ENCODE measurements at places on chromosomes 6 and 20. TPM values are rescaled to one million over a fixed set of nuclear protein-coding genes. Genes with fewer than 3 reads are reported as not detected.

SLC17A1 gene
- not detected for total RNA-seq

MYLK2 gene
- total RNA-seq = 0.78 TPM

DYNLT2 gene
- total RNA-seq = 2.8 TPM

MRS2 gene
- 22.5 TPM for total RNA-seq

OXT gene
- total RNA-seq = not detected

CRIP3 gene
- 3.9 TPM for total RNA-seq

CTCFL gene
- total RNA-seq = not detected

CLPSL2 gene
- total RNA-seq = not detected

MAN1A1 gene
- total RNA-seq = 24.0 TPM

SEMG1 gene
- not detected for total RNA-seq

DEFB128 gene
- not detected for total RNA-seq

STMN3 gene
- 101 TPM for total RNA-seq

SERINC3 gene
- 93.3 TPM for total RNA-seq

GRM1 gene
- 22.3 TPM for total RNA-seq

TXLNB gene
- 0.62 TPM for total RNA-seq

TMEM200A gene
- 34.0 TPM for total RNA-seq

TBC1D22B gene
- 8.0 TPM for total RNA-seq

TMEM244 gene
- 1.4 TPM for total RNA-seq

ABHD16B gene
- not detected for total RNA-seq

LY6G5C gene
- total RNA-seq = 3.1 TPM

- no peak for DNase-seq
These were observed 1.3 kb downstream of the EPPIN start for GRCh38 chr20:45545754-45546453.

GRCh38 chr6:12537389-12537788 lies 179.2 kb upstream of the PHACTR1 start:
- no peak for DNase-seq

- DNase-seq = no peak
These were observed 310.7 kb upstream of the PREP start for GRCh38 chr6:105713474-105714118.

- DNase-seq = no peak
These were observed 466.6 kb upstream of the JAG1 start for GRCh38 chr20:11140359-11140758.

GRCh38 chr6:140845701-140846100 lies 1287.0 kb upstream of the GJE1 start:
- DNase-seq = no peak

DNA sequence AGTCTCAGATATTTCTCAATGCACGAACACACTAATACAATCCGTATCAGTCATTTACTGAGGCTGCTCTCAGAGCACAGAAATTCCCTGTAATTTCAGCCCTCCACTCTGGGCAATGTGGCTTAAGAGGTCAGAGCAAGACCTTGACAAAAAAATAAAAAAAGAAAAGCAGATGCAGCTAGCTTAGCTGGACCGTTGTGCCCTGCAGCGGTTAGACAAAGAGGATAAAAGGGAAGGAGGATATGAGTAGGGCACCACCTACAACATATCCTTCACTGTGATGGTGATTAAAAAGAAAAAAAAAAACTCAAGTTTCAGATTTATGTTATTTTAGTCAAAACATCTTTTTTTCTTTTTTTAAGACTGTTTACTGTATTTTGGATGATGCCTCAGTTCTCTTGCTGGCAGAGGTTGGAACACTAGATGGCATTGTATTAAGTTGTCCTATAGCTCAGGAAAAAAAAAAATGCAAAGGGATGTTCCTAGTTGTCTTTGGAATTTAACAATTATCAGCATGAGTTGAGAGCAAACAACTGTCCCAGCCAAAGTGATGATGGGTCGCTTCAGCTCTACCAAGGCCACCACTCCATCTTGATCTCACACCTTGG lies 59.9 kb downstream of the ANKEF1 start:
- no peak for DNase-seq

GRCh38 chr6:7769702-7770101 lies 43.8 kb downstream of the BMP6 start:
- DNase-seq = no peak

GRCh38 chr6:43488667-43489276 lies 11.4 kb downstream of the TJAP1 start:
- DNase-seq = no peak

DNA sequence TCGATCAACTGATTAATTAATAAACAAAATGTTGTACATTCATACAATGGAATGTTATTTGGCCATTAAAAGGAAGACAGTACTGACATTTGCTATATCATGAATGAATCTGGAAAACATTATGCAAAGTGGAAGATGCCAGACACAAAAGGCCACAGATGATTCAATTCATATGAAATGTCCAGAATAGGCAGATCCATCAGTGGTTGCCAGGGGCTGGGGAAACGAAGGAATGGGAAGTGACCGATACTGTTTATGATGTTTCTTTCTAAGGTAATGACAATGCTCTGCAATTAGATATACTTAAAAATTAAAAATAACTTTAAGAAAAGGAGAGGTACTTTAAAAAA lies 37.2 kb downstream of the ELOVL5 start:
- no peak for DNase-seq

GRCh38 chr6:111087106-111087835 lies at the start of gene SLC16A10:
Gene SLC16A10 (plus strand): TSS chr6:111087503. CDS start chr6:111087753, 250 bp downstream.
- DNase-seq = peak; percentile 59

GRCh38 chr20:5172167-5172601 lies 45.4 kb downstream of the CDS2 start:
- no peak for DNase-seq

- DNase-seq = no peak
These were observed 772.8 kb upstream of the GJE1 start for GRCh38 chr6:141359953-141360352.

- no peak for DNase-seq
These were observed 9.0 kb downstream of the CST9 start for GRCh38 chr20:23596579-23597250.

GRCh38 chr20:47243532-47244305 lies 112.8 kb downstream of the ZMYND8 start:
- no peak for DNase-seq

- DNase-seq = no peak
These were observed 41.9 kb upstream of the TNFRSF21 start for GRCh38 chr6:47351621-47352020.

- DNase-seq = no peak
These were observed 17.2 kb downstream of the KCNK17 start for GRCh38 chr6:39296745-39297640.

DNA sequence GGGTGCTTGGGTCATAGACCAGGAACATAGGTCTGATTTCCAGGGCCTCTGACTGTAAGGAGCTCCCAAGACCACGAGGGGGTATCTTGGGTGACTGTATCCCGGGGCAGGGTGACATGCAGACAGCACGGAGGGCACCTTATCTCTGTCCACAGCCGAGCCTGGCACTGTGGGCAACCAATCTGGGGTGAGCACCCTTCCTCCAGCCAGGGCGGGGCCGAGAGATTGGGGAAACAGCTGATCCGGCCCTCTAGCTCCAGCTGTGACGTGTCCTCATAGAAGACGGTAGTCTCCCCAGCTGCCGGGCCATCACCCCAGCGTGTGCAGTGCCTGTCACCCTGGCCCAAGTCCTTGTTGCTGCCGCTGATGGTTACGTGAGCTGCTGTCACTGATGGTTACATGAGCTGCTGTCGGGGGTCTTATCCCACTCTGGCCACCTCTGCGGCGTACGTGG lies 139.6 kb upstream of the RNF24 start:
- DNase-seq = no peak

- DNase-seq = no peak
These were observed 45.3 kb downstream of the B4GALT5 start for GRCh38 chr20:49668181-49668877.

- no peak for DNase-seq
These were observed 26.9 kb upstream of the EYA4 start for GRCh38 chr6:133214267-133214666.

- no peak for DNase-seq
These were observed 379.9 kb downstream of the C6orf118 start for GRCh38 chr6:164929408-164929977.

DNA sequence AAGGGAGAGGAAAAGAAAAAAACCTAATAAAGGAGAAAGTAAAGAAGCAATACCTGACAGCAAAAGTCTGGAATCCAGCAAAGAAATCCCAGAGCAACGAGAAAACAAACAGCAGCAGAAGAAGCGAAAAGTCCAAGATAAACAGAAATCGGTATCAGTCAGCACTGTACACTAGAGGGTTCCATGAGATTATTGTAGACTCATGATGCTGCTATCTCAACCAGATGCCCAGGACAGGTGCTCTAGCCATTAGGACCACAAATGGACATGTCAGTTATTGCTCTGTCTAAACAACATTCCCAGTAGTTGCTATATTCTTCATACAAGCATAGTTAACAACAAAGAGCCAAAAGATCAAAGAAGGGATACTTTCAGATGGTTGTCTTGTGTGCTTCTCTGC lies 70.8 kb upstream of the RNF146 start:
- no peak for DNase-seq

DNA sequence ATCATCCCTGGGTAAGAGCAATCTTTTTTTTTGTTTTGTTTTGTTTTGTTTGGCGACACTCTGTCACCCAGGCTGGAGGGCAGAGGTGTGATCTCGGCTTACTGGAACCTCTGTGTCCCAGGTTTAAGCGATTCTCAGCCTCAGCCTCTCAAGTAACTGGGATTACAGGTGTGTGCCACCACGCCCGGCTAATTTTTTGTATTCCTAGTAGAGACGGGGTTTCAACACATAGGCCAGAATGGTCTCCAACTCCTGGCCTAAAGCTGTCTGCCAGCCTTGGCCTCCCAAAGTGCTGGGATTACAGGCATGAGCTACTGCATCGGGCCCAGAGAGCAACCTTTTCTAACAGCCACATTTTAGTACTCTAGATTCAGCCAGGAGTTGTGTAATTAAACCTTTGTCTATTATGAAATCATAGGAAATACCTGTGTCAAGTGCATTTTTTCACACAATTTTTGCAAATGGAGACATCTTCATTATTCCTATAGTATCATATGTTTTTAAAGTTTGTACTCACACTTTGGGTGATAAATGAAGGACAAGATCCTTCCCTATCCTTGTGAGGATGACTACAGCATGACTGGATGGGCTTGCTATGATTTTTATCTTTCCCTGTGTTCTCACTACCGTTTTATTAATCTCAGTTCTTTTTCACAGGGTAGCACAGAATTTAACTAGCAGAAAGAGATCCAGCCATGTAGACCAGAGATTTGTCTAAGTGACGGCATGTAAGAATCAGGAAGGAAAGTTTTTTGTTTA lies 82.6 kb downstream of the OR2B2 start:
- no peak for DNase-seq

GRCh38 chr20:44983093-44983674 lies 16.9 kb downstream of the STK4 start:
- DNase-seq = no peak

DNA sequence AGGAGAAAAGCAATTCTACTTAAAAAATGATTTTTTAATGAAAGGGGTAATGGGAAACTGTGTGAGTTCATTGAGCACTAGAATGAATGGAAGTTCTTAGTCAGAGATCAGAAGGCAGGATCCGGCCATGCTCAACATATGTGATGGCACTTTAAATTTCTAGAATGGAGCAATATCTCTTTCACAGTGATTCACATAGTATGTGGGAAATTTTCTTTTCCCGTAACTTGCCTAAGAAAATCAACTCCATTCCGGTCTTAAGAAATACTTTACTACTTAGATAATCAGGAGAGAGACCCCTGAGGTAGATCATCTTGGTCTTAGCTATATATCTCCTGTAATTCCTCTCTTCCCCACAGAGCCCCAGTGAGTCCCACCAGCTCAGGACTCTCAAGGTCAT lies 131.8 kb downstream of the SCML4 start:
- DNase-seq = no peak

GRCh38 chr20:9572670-9573069 lies 58.3 kb downstream of the LAMP5 start:
- no peak for DNase-seq

GRCh38 chr20:13271098-13271497 lies 50.0 kb downstream of the ISM1 start:
- DNase-seq = no peak

- no peak for DNase-seq
These were observed 281.9 kb downstream of the EPM2A start for GRCh38 chr6:145453376-145453775.

- DNase-seq = no peak
These were observed 40.1 kb upstream of the BHLHE23 start for GRCh38 chr20:63046841-63047240.

GRCh38 chr6:15483060-15483459 lies 179.8 kb downstream of the DTNBP1 start:
- no peak for DNase-seq

DNA sequence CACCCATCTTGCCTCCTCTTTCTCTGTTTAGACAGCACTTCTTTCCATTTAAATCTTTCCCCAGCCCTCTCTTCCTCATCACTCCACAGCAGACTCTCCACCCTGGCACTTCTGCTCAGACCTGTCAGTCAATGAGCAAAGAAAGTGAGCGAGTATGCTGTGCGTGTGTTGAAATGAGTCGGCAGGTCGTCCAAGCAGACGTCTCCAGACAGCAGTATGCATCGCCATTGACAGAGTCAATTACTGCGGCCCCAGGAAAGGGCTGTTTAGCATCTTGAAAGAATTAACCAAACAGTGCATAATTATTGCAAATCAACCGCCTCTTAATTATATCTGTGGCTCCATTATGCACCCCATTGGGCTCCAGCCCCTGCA lies 54.8 kb upstream of the KCNG1 start:
- no peak for DNase-seq

DNA sequence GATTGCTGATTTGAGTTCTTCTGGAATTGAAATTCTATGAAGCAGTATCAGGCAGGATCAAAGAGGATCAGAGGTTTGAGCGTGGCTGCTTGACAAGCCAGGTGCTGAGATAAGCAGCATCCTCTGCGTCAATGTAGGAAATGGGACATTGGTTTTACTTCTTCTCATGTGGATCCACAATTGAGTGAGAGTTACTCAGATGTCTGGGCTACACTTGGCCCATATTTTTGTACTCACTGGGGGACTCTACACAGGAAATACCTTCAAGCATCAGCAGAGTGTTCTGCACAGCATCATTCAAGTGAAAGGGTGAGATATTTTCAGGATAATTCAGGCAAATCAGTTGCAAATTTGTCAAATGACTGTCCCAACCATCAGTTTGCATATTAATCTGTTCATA lies 613.9 kb upstream of the ARID1B start:
- DNase-seq = no peak

- no peak for DNase-seq
These were observed 130.5 kb downstream of the CEBPB start for GRCh38 chr20:50320901-50321796.

GRCh38 chr6:45185403-45186251 lies 142.5 kb upstream of the RUNX2 start:
- no peak for DNase-seq

- DNase-seq = peak; percentile 46
These were observed 47.8 kb upstream of the ARMC2 start for GRCh38 chr6:108800427-108800864.

- peak; percentile 30 for DNase-seq
These were observed 45.1 kb downstream of the CPNE5 start for GRCh38 chr6:36793913-36794712.

- DNase-seq = no peak
These were observed 837 bp downstream of the TRAM2 start for GRCh38 chr6:52576054-52576391.

- no peak for DNase-seq
These were observed 20.3 kb downstream of the ANKS1A start for GRCh38 chr6:34909320-34909883.

Measured in occipital lobe (tissue), 3 donors.